ENCODE measurements at places on chromosomes 2 and 18. TPM values are rescaled to one million over a fixed set of nuclear protein-coding genes. Genes with fewer than 3 reads are reported as not detected.
A peak's percentile ranks its signal among the peaks of the same experiment; 100 is the strongest.

AFF3 gene
- total RNA-seq, result 74.4 TPM

CCDC85A gene
- 4.5 TPM for total RNA-seq

DNA sequence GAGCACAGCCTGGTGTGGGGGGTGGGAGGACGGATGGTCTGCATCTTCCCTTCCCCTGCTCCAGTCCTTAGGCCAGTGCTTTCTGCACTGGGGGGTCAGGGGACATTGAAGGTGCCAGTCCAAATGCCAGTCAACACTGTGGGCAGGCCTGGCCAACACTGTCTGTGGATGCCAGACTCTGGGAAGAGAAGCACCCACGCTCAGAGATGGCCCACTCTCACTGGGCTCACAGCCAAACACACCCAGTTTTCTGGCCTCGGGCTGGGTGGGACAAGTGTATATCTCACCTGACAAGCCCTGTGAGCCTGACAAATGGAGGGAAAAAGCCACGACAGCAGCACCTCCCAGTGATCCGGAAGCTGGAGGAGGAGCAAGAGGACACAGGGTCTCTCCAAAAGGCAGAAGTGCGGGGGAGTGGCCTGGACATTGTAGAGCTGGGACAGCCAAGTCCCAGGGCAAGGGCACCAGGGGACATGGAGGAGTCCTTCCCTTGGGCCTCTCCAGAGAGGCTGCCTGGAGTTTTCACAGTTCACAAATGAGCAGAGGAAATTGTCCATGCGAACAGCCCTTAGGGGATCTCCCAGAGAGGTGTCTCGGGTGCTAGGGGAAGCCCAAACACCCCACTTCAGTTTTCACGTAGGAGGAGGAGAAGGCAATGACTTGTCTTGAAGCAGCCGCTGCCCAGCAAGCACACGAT lies 79.3 kb downstream of the SDC1 start:
- DNase-seq, result no peak

- DNase-seq, result peak; percentile 75
Measured at GRCh38 chr2:235551965-235552364, 58.1 kb downstream of the AGAP1 start.

DNA sequence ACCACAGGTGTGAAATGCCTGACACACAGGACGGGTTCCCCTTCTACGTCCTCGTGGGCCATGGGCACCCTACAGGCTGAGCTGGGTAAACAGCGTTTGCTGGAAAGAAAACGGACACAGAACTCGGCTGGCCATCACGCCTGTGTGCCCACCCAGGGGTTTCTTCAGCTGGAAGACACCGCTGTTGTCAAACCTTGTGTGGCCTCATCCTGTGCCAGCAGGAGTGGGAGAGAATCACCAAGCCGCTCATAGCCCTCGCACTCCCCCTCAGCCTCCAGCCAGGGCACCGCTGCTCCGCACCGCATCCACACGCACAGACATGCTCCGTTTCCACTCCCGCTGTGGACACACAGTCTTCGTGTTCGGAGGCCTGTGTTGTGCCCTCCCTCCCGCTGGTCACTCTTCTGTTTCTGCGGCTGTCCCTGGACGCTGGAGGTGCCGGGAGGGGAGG lies 161.4 kb downstream of the PXDN start:
- DNase-seq, result no peak

Data from prostate gland (tissue), 2 donors.